ENCODE measurements at places on chromosomes 2 and 18. TPM values are rescaled to one million over a fixed set of nuclear protein-coding genes. Genes with fewer than 3 reads are reported as not detected.

- no peak for DNase-seq
Measured at GRCh38 chr18:73768043-73768442, 379.6 kb downstream of the FBXO15 start.

DNA sequence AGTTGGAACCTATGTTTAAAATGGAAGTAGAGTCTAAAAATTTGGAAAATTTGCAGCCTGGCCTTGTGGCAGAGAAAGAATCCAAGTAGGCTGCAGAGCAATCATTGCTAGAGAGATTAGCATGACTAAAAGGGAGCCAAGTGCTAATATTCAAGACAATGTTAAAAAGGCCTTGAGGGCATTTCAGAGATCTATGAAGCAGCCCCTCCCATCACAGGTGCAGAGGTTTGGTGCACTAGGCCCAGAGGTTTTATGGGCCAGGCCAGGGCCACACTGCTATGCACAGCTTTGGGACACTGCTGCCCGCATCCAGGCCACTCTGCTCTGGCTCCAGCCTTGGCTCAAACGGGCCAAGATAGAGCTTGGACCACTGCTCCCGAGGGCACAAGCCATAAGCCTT is 6.7 kb upstream of the IL1A start:
- no peak for DNase-seq

GRCh38 chr18:64720781-64721464 is 572.0 kb upstream of the LINC00305 start:
- peak; percentile 16 for DNase-seq

GRCh38 chr2:61554604-61555003 is 16.4 kb upstream of the XPO1 start:
- no peak for DNase-seq

DNA sequence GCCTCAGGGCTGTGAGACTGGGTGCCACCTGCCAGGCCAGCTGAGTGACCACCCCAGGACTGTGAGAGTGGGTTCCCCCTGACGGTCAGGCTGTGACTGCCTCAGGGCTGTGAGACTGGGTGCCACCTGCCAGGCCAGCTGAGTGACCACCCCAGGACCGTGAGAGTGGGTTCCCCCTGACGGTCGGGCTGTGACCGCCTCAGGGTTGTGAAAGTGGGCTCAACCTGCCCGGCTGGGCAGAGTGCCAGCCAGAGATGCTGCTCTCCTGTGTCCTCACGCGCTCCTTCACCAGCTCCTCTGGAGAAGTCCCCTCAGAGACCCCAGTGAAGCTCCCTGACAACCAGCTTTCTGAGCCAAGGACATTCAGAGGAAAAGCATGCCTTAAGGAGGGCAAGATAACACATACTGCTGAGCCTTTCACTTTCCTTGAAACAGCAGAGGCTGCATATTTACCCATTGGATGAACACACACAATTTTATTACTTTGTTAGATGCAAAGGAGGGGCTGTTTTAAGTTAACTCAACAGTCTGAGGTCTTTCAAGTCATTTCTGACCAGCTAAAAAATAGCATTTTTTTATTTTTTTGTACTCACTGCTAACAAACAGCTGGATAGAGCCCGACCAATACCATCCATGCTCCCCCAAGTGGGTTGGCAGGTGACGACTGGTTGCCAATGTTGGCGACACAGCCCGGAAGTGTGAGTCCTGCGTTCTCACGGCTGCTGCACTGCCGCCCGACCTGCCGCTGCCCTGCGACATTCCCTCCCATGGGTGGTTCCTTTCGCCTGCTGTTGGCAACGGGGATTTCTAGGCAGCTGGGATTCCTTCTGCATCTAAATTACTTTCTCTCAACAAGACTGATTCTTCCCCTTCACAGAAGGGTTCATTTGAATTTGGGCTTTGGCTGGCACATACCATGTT is 70.7 kb downstream of the NDUFA10 start:
- no peak for DNase-seq

DNA sequence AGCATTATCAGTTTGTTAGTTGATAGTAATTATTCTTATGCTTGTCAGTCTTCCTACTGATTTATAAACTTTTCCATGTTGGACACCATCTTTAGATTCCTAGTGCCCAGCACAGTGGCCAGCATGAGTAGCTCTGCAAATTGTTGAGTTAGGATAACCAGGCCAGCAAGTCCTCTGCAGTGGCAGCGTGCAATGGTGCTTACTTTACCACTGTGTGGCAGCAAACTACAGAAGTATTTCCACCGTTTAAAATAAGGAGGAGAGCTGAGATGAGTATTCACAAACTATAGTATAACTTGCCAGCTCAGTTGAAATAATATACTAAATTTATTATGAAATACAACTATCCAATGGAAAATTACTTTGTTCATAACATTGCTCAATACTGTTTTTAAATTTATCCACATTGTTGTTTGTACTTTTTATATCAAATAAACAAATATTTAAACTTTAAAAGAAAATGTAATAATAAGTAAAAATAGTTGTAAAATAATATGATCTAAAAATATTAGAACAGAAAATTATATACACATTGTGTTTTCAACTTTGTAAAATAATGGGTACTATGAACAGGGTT is 9.3 kb upstream of the THADA start:
- peak; percentile 17 for DNase-seq

DNA sequence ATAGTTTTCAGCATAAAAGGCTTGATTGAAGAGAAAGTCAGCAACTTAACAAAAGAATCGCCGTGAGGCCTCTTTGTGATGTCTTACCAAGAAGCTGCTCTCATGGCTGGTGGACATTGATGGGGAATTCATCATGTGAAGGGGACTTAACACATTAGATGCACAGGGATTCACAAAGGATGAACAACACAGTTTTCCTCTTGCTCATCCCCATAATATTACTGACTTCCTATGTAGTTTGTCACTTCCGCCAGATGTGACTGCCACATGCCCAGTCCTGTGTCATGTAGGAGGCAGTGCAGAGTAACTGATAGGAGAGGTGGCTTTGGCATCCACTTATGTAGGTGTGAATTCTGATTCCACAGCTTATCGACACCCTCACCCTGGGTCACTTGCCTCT is 232.6 kb upstream of the LYPD1 start:
- no peak for DNase-seq

GRCh38 chr2:21748501-21748900 is 624.7 kb downstream of the TDRD15 start:
- no peak for DNase-seq

DNA sequence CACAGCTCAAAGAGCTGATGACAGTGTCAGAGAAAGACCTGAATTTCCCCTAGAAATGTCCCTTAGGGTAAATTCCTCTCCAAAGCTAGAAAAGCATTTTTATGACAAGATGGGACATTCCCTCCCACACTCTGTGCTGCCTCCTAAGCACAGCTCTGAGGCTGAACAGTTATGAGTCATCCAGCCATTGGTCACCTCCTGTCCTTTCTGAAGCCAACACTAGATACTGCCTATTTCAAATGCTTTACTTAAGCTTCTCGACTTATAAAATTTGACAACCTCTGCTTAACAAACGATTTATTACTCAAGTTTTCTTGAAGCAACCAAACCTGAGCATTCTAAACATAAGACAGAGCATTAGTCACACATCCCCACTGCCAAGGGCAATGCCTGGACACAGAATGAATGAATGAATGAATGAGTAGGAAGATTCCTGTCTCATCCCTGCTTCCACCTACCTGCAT is 35.4 kb downstream of the B4GALT6 start:
- DNase-seq: peak; percentile 26

DNA sequence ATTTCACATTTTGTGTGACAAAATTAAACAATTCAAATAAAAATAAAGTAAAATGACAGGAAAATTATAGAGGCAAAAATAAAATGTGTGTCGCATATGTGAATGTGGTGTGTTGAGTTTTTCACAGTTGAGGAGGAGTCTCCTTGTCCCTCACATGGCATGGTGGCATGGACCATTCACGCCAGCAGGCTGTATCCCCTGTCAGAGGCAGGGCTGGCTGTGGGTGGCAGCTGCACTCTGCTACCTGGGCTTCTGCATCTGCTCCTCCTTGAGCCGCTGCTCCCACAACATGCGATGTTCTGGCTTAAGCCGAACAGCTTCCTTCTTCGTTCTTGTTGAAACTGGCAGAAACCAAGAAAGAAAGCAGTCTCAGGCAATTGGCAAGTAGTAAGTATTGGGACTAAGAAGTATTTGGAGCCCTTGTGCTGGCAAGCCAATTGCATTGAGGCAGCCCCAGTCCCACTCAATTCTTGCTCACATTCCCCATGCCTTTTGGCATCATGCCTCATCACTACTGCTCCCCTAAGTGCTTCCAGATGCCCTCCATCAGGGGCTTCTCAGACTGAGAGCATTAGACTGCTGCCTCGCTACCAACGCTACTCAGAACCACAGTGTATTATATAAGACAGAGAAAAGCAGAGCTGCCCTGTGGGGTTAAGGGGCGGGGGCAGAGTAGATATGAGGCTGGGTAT is 177.9 kb upstream of the NABP1 start:
- no peak for DNase-seq

- DNase-seq: no peak
Measured at GRCh38 chr18:72391951-72392350, 152.2 kb downstream of the CBLN2 start.

TMEM37 gene
- 0.54 TPM for total RNA-seq

SRD5A2 gene
- total RNA-seq: 0.18 TPM

LGALSL gene
- 24.8 TPM for total RNA-seq

TLX2 gene
- not detected for total RNA-seq

HOXD13 gene
- not detected for total RNA-seq

B4GALT6 gene
- total RNA-seq: 18.0 TPM

EVX2 gene
- total RNA-seq: 0.73 TPM

Measured in cerebellum (tissue), 4 donors.